Epithelial cell of proximal tubule (primary cell): ENCODE measurements at places on chromosomes 1 and 21.

GRCh38 chr1:52976183-52977035, 49.3 kb downstream of the SCP2 start:
- DNase-seq = no peak

GRCh38 chr1:226945858-226946245, 5.8 kb downstream of the COQ8A start:
- no peak for DNase-seq

DNA sequence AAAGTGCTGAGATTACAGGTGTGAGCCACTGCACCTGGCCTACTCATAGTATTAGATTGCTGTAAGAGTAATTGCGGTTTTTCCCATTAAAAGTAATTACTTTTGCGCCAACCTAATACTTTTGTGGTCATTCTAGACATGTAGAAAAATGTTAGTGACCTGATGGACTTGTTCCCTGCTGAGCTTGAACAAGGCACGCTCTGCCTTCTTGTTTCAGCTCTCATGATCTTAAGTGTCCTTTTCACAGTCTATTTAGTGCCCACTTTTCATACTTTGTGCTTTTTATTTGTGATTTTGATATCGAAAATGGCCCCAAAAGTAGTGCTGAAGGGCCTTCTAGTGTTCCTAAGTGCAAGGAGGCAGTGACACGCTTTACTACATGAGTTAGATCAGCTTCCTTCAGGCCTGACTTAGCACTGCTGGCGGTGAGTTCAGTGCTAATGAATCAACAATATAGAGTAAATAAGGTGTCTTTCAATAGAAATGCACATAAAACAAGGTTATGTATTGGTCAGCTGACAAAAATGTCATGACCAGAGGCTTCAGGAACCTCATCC, 5.6 kb upstream of the RD3 start:
- no peak for DNase-seq

GRCh38 chr21:32120230-32120629, 158.6 kb downstream of the MIS18A start:
- DNase-seq = no peak

- DNase-seq = no peak
Measured at GRCh38 chr1:178010674-178011464, 41.0 kb upstream of the SEC16B start.

GRCh38 chr1:84632673-84633434, 57.4 kb downstream of the SSX2IP start:
- peak; percentile 74 for DNase-seq

DNA sequence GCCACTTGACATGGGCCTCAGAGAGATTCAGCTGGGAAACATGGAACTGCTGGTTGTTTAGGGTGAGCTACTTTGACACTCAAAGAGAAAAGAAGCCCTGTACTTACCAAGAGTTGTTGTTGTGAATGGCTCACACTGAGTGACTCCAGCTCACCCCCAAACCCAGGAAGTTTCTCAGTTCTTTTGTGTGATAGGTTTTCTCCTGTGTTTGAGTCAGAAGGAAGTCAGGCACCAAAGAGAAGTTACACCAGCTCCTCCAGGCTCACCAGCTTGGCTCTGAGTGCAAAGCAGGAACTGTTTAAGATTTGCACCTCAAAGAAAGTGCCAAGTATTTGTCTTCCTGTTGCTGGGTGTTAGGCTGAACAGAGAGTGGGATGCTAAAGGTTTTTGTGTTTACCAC, 111.2 kb upstream of the PROX1 start:
- no peak for DNase-seq

GRCh38 chr1:29470788-29471119, 234.4 kb downstream of the PTPRU start:
- no peak for DNase-seq

GRCh38 chr1:200153277-200154055, 126.0 kb downstream of the NR5A2 start:
- DNase-seq = no peak
